Panc1 (cell line): ENCODE measurements at places on chromosomes 3 and 15. TPM values are rescaled to one million over a fixed set of nuclear protein-coding genes. Genes with fewer than 3 reads are reported as not detected.

GRCh38 chr15:78923015-78923414, 21.8 kb downstream of the CTSH start:
- DNase-seq, result no peak

GRCh38 chr3:140242818-140243276, 307.9 kb downstream of the CLSTN2 start:
- DNase-seq, result no peak

DNA sequence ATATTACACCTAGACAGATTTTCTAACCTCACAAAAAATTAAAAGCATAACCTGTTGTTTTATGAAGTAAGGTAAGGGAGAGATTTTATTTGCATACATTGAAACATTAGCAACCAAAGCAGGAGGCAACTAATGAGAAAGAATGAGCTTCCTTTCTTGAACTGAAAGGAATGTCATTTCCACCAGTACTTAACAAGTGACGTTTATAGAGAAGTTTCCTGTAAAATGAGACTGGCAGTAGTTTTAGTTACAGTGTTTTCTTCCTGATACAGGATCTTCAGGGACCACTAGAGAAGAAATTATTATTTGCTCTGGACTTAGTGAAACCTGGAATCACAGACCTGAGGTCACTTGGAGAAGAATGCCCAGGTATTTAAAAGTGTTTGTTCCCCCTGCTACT, 27.4 kb upstream of the FRMD5 start:
- DNase-seq, result no peak

- DNase-seq, result no peak
Measured at GRCh38 chr3:126441256-126441880, 34.3 kb downstream of the ZXDC start.

DNA sequence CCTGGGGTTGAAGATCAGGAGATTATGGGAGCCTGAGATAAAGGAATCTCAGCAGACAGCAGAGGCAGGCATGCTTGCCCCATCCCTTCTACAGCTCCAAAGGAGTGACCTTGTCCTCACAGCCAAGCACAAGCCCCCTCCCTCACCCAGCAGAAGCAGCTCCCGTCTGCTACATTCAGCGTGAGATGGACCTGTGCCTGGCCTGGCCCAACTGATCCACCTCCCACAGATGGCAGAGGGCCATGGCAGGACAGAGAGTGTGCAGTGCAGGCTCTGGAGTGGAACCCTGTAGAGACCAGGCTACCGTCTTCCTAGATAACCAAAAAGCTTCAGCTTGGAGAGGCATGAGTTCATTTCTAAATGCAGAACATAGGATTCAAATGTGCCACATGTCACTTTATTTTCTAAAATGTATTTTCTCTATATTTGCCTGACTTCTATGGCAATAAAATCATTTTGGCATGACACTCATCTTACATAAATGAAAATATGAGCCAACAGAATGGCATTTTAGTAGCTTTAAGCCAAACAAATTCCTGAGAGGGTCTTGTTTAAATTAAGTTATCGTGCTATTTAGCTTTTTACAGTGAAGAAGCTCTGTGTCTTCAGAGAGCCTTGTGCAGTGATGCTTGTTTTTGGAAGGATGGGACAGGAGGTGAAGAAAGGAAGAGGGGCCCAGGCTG, 43.7 kb downstream of the SLC12A8 start:
- no peak for DNase-seq

DNA sequence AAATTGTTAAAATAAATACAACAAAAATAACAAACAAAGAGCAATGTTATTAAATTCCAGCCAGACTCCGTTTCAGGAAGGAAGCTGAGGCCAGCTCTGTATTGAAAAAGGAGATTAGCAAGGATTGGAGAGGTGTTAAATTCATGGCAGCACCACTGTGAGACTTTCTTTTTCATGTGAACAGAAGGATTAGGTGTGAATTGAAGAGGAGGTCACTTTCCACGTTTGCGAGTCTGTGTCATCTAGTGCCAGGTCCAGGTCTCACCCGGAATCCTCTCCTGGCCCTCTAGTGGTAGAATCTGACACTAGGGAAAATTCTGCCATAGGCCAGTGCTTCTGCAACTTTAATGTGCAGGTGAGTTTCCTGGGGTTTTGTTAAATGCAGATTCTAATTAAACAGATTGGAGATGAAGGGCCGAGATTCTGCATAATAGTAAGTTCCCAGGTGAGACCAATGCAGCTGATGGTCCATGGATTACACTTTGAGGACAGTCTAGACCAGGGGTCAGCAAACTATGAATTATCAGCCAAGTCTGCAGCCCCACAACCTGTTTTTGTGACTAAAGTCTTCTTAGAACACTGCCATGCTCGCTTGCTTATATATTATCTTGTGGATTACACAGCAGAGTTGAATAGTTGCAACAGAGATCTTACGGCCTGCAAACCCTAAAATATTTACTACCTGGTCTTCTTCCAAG, 9.2 kb upstream of the SLC6A1 start:
- peak; percentile 32 for DNase-seq

LMCD1 gene
- 24.8 TPM for total RNA-seq

THPO gene
- total RNA-seq, result not detected

DUOXA2 gene
- not detected for total RNA-seq

STRA6 gene
- 1.1 TPM for total RNA-seq
